Mucosa of descending colon (tissue), 3 donors: ENCODE measurements at places on chromosomes 7 and 10.

GRCh38 chr7:100155553-100156317, 2.8 kb downstream of the TRAPPC14 start:
- no peak for DNase-seq

- DNase-seq, result no peak
Measured at GRCh38 chr7:14752301-14752700, 150.2 kb downstream of the DGKB start.

- no peak for DNase-seq
Measured at GRCh38 chr7:70937424-70937823, 194.5 kb upstream of the GALNT17 start.

DNA sequence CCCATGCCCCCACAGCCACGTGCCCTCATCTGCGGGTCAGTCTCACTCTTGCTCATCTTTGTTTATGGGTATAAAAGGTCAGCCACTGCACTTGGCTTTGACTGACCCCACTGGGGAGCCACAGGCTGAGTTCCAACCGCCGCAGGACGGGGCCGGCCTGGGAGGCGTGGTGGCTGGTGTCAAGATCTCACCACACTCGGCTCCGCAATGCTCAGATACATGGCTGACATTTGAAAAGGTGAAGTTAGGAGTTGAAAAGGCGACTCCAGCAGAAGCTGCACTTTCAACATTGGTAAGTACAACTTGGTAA, 14.9 kb downstream of the TUBGCP2 start:
- no peak for DNase-seq

- no peak for DNase-seq
Measured at GRCh38 chr10:116926426-116926825, 77.1 kb downstream of the ENO4 start.

GRCh38 chr7:135913404-135913803, 63.8 kb downstream of the MTPN start:
- DNase-seq, result no peak
